ENCODE measurements at places on chromosomes 5 and 9.

DNA sequence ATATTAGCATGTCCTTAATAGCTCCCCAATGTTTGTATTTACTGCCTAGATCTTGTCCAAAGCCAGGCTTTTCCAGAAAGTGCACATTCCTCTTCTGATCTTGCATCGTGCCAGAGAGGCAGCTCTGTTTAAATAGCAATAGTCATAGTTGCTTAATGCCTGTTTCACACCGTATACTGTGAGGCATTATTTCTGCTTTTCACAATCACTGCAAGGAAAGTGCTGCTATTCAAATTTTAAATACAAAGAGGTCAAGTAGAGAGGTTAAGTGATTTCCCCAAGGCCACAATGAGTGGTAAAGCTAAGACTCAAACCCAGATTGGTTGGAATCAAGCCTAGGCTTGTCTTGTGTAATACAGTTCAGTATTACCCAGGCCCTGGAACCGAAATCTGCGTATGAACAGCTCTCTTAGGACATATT lies 153.6 kb downstream of the SNX18 start:
- DNase-seq = no peak

DNA sequence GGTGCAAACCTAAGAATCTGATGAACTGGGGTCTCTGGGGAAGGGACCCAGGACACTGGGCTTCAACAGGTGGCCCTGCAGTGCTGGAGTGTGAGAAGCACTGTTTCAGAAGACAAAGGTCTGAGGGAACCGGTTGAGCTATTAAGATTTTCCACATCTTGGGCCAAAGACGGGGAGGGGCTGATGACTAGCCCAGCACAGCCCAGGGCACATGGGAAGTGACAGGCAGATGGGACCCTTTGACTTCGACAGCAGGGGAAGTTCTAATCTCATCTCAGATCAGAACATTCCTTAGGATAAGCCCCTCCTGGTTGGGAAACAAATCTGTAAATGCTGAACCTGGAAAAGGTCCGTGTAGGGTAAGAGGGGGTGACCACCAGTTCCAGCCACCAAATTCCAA lies 67.4 kb downstream of the RAPGEF1 start:
- DNase-seq = no peak

- no peak for DNase-seq
Measured at GRCh38 chr9:23812673-23813072, 13.4 kb downstream of the ELAVL2 start.

- no peak for DNase-seq
Measured at GRCh38 chr5:6592601-6593000, 40.2 kb downstream of the NSUN2 start.

DNA sequence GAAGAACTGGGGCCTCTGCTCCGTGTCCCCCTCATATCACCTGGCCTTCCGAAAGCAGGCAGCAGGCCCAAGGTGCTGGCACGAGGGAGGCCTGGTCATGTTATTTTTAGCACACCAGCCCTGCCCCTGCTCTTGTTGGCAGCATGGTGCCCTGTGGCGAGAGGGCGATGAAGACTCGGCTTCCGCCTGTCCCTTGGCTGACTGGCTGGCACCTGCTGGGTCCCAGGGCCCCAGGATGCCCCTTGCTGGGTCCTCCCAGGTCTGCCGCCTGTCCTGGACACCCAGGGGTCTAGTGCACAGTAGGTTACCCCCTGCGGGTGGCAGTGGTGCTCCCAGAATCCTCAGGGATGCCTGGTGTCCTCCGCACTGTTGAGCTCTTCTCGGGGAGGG lies 77.0 kb downstream of the RXRA start:
- DNase-seq = no peak

GRCh38 chr5:89342106-89342876 lies 459.3 kb upstream of the MEF2C start:
- DNase-seq = no peak

GRCh38 chr5:172235132-172235780 lies 41.3 kb downstream of the EFCAB9 start:
- no peak for DNase-seq

DNA sequence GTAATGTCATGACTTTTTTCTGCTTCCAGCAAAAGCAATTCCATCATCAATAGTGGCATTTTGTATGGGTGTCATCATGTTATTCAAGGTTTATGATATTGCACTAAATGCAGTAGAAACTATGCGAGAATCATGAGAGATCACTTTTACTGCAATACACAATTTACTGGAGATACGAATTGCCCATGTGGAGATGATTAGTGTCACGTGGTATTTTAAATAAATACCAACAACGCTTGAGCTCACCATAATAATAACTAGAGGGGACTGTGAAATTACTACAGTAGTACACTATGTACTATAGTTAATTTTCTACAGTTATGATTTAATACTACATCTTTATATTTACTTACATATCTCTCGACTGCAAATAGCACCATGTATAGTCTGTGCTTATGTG lies 49.7 kb downstream of the FAM174A start:
- DNase-seq = no peak

DNA sequence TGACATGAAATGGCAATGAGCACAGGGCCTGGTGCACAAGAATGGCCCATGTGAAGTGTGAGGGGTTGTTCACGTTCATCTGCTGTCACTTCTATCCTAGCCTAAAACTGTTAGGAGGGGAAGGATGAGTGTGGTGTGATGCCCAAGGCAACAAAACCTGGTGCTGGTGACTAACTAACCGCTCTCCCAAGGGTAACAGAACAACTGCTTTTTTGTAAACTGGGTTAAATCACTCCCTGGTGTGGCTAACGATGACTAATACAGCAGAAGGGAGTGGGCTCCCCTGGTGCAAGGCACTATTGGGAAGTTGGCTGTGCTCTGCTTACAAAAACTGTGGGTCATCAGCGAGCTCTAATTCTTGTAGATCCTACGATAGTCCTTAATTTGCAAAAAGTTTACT lies 103.2 kb upstream of the VCAN start:
- no peak for DNase-seq
